ENCODE measurements at places on chromosomes 4 and X.

DNA sequence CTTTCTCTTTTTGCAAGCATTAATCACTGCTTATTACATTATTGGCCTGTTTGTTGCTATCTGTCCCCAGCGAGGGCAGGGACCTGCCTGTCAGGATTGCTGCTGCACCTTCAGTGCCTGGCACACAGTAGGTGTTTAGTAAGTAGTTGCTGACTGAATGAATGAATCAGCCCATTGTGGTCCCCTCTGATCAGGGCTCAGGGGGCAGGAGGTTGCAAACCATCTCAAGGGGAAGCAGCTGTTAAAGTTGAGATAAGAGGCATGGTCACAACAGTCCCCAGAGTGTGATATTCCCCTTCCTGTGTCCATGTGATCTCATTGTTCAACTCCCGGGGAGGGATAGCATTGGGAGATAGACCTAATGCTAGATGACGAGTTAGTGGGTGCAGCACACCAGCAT lies 85.4 kb downstream of the WFS1 start:
- no peak for DNase-seq

GRCh38 chrX:119728487-119728886 lies 29.9 kb upstream of the SOWAHD start:
- DNase-seq, result peak; percentile 41

GRCh38 chr4:187236209-187236890 lies 512.7 kb upstream of the FAT1 start:
- DNase-seq, result no peak

DNA sequence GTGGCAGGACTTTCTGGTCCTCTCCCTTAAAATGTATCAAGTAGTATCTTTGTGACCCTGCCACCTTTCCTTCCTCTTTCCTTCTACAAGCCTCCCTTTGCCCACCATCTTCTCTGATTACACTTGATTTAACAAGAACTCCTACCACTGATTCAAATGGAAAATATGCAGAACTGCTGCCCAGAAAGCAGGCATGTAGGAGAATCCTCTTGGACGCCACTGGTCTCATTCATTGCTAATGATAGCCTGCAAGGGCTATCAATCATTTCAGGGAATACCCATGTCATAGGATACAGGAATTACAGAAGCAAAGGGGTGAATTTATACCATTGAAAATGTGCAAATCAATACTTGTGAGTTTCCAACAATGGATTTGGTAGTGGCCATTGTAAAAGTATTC lies 294.6 kb upstream of the NRK start:
- no peak for DNase-seq

DNA sequence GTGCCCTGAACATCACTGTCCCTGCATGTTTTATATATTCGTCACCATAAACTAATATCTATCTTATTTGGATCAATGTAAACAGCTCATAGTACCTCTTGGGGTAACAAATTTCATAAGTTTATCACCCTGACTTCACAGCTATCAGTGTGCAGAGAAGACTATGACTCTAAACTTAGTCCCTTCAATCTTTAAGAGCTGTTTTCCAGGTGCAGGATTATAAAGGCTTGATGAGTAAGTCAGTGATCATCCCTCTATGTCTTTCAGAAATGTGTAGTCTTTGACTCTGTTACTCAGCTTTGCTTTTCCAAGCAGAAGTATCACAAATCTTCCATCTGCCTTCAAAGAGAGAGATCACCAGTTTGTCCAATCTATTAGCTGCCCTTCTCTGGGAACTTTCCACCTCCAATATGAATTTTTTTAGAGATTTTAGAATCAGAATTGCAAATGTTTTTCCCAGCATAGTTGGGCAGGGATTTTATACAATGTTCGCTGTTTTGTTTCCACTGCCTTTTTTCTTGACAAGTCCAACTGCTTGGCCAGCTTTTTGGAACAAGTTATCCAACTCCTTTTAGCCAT lies 45.1 kb upstream of the TSPAN7 start:
- DNase-seq, result no peak

- DNase-seq, result no peak
Observed at GRCh38 chr4:145293658-145294057, 113.3 kb upstream of the OTUD4 start.

- DNase-seq, result no peak
Observed at GRCh38 chrX:15619053-15619755, 18.4 kb upstream of the ACE2 start.

- no peak for DNase-seq
Observed at GRCh38 chrX:111831343-111831742, 44.6 kb upstream of the TRPC5OS start.

GRCh38 chr4:107453987-107454386 lies 266.0 kb downstream of the PAPSS1 start:
- no peak for DNase-seq

GRCh38 chr4:156931267-156931666 lies 40.3 kb downstream of the PDGFC start:
- peak; percentile 8 for DNase-seq

GRCh38 chr4:181507180-181507835 lies 735.9 kb upstream of the TENM3 start:
- DNase-seq, result no peak

DNA sequence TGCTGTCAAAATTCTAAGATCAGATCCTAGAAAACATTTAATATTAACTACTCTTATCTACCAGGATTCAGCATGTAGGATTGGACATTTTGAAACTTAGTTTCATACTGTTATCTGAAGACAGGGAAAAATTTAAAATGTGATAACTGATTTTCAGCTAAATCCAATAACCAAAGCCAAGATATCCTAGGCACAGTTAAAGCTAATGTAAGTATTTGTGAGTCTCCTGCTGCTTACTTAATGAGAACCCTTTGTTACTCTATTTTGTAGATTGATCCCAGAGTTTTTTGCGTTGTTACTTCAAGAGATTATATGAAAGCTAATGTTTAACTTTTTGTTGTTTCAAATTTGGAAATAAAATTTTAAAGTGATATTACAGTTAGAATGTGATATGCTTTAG lies 2.0 kb downstream of the CPE start:
- DNase-seq, result no peak

- DNase-seq, result no peak
Observed at GRCh38 chr4:22029803-22030202, 81.2 kb upstream of the KCNIP4 start.

- DNase-seq, result peak; percentile 67
Observed at GRCh38 chr4:81471588-81472280, at the start of gene RASGEF1B. Gene RASGEF1B (minus strand): TSS chr4:81471907. CDS start chr4:81459508, 12,399 bp downstream.

DNA sequence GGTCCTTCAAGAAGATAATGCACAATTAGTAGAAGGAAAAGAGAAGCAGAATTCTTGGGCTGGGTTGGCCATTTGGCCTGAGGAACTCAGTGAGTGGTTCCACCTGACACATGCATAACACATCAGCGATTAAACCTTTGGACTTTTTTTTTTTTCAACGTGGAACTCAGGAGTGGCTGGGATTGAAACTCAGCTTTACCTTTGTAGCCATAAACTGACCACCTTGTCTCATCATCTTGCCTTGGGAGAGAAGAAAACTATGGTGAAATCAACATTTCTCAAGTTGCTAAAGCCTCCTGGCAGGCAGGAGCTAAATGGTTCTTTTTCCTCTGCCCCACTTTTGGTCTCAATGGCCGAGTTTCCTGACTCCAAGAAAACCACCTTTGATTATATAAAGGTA lies 16.3 kb downstream of the PTTG2 start:
- DNase-seq, result peak; percentile 25

- DNase-seq, result no peak
Observed at GRCh38 chrX:139844884-139845283, 88.0 kb downstream of the ATP11C start.

GRCh38 chr4:84235126-84235944 lies 263.8 kb downstream of the NKX6-1 start:
- DNase-seq, result no peak

GRCh38 chr4:41373221-41373620 lies 116.5 kb downstream of the UCHL1 start:
- no peak for DNase-seq

DNA sequence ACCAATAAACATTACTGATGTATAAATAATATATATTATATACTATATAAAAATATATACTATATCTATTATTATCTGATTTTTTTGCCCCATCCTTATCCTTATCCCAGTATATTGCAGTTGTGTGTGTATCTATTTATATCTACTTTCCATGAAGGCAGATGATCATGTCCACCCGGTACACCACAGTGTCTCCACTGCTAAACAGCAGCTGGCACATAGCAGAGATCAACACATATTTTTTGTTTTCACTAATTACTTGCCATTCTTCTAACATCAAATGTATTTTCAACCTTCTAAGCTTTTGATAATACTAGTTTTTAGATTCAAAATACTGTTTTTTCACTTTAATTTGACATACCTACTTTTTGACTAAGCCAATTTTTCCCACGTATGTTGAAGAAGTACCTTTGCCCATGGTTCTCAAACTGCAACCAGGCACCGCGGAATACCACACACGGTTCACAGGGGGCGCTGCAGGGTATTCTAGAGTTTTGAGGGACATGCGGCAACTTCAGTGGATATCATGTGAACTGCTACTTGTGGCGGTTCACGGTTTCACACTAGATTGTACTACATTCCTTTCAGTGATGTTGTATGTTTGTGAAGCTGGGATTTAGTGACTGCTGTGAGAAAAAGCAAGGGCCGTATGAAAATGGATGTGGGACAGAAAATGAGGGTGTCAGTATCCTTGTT lies 182.5 kb upstream of the NPY2R start:
- DNase-seq, result peak; percentile 30

GRCh38 chr4:56463711-56464110 lies 3.7 kb upstream of the SRP72 start:
- DNase-seq, result no peak

DNA sequence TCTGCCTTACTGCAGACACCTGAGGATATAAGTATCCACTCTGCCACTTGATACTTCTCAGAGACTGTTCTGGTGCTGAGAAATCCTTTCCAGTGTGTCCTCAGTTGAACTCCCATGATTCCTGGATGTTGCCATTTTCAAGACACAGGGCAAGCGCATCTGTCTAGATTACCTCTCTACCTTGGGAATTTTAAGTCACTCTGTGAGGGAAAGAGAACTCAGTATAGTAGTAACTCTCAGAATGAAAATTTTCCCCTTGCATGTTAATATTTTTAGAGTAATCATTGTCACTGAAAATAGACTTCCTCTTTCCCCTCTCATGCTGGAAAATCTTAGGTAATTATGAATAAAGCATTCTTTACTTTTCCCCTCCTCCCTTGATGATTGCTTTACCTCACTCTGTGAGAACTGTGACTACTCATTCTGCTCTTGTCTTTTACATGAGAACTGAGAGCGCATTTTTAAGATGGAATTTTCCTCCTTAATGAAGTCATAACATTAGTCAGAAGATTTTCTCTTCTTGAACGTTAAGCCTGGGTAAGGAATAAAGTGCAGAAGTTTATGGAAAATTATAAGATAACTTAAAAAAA lies 45.0 kb downstream of the TET2 start:
- DNase-seq, result no peak

GRCh38 chr4:87529187-87529586 lies at the start of gene SPARCL1:
Gene SPARCL1 (minus strand): TSS chr4:87529376. CDS start chr4:87499574, 29,802 bp downstream.
- no peak for DNase-seq

GRCh38 chr4:150327262-150327780 lies 249.1 kb downstream of the DCLK2 start:
- no peak for DNase-seq

DNA sequence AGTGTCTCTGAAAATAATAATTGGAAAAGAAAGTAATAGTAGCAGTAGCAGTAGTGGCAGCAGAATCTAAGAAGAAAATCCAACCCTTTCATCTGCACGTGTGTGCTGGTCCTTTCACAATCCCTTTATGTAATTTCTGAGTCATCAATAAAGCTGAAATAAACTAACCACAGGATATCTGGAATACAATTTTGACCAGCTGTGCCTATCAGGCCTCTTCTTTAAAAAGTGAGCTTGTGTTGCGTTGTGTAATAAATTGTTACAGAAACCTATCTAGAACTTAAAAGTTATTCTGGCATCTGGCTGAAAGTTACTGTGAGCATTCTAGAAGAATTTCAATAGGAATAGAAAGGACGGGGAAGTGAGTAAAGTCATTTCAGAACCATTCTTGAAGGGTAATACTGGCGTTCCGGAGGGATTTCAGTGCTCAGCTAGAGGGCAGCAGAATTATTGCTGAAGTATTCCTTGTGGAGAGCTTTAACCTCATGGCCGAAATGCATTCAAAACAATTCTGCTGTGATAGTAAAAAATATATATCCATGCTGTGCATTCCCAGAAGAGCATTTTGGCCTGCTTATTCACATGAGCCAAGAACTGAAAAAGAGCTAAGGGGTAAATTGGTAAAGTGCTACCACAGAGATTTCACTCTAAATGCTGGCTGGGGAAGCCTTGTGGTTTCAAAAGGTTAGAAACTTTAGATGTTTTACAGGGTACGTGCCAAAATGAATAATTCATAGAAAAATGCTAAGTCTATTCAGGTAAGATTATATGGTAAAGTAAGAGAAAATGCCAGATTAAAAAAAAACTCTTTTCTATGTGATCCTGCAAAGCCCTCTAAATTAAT lies 260.6 kb downstream of the NKX6-1 start:
- DNase-seq, result no peak

- DNase-seq, result no peak
Observed at GRCh38 chr4:181108237-181108636, 1135.0 kb upstream of the TENM3 start.

- no peak for DNase-seq
Observed at GRCh38 chr4:23667659-23668058, 222.2 kb downstream of the PPARGC1A start.

Data from HuH-7 (cell line).